GM20000 (cell line): ENCODE measurements at places on chromosomes 12 and 14.

- no peak for DNase-seq
Measured at GRCh38 chr12:80313209-80313608, 130.8 kb upstream of the PTPRQ start.

- DNase-seq = no peak
Measured at GRCh38 chr12:131671276-131671675, 39.6 kb upstream of the SFSWAP start.

- no peak for DNase-seq
Measured at GRCh38 chr12:115370650-115371049, 686.7 kb upstream of the TBX3 start.

DNA sequence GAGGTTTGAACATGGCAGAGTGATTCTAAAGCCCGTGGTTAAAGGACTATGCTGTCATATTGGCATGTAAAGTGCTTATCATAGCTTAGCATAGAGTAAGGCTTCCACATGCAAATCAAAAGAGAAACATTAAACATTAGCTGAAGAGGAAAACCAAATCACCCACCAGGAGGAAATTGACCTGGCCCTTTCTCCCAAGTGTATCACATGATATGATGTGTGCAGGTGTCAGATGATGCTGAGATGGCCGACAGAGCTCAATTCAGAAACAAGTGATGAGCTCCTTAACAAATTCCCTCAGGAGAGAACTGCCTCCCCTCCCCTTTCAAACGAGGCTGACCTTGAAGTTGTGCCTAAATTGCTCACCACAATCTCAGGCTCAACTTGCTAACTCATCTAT, 217.1 kb upstream of the BTG1 start:
- peak; percentile 33 for DNase-seq

DNA sequence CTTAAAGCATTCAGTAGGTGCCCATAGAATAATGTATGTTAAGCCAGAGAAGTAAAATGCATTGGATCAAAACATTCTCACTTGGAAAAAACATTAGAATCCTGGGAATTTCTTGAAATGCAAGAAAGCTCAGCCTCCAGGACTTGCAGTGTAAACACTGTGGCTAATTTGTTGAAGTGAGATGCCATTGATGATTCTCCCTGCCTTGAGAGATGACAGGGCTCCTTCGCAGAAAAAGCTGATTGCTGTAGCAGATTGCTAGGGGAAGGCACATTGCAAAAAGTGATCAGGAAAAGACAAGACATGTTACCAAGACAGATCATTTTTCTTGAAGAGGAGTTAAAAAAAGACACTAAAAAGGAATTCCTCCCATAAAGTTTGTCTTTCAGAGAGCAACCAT, 204.2 kb upstream of the HMGA2 start:
- DNase-seq = no peak

GRCh38 chr12:111271674-111272418, 97.0 kb downstream of the PHETA1 start:
- DNase-seq = no peak

- no peak for DNase-seq
Measured at GRCh38 chr12:100254876-100255275, 12.0 kb downstream of the DEPDC4 start.

DNA sequence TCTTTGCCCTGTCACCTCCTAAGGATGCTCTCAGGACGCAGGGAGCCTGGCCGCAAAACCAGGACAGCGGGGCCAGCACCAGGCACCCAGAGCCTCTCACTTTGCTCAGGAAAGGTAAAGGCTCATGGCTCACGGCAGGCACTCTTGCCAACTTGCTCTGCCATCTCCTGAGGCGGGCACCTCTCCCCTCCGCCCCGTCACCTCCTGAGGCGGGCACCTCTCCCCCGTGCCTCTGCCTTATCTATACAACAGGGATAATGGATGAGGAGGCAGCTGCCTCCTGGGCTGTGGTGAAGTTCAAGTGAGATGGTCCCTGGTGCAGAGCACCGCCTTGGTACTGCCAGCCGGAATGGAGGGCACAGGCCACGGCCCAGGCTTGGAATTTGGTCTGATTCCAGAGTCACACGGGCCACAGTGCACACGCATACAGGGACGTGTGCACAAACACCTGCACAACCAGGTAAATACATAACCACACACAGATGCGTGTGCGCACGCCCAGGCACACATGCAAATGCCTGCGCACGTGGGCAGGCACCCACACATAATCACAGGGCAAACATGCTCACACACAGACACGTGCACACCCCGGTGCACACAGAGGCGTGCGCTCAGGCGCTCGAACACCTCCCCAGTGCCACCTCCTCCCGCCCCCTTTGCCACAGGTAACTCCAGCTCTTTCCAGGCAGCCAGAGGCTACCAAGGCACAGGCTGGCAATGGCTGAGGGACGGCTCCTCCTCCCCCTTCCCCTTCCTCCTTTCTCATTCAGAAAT, 11.6 kb downstream of the DEGS2 start:
- DNase-seq = no peak

DNA sequence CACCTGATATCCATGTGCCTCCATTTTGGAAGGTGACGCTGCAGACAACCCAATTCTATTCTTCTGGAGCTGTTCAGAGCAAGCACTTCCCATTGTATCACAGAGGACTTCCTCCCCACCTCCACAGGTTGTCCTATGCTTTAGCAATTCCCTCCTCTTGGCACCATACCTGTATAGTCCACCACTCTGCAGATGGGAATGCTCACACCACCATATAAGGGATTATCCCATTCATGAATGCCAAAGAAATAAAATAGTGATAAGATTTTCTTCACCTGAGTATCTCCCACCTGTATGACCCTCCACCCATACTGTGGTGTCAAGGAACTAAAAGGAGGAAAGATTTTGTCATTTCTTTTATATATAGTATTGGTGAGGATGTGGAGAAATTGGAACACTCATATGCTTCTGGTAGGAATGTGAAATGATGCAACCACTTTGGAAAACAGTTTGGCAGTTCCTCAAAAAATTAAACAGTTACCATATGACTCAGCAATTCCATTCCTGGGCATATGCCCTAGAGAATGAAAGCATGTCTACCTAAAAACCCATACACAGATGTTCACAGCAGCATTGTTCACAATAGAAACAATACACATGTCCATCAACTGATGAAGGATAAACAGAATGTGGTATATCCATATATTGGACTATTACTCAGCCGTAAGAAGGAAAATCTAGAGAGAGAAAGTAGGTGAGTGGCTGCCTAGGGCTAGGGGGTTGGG, 75.2 kb downstream of the FIGNL2 start:
- DNase-seq = no peak

DNA sequence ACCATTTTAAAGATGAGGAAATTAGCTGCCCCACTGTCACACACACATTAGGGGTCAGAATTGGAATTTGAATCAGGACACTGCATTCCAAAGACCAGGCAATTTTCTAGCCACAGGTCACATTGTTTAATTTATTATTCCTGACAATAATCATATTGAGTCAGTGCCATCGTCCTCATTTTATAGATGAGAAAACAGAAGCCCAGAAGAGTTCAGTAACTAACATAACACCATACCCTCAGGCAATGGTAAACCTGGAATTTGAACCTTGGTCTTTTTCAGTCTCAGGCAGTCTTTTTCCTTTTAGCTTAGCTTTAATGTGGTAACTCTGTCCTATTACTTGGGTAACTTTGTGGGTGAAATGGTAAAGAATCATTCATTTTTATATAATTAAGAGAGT, 330.3 kb upstream of the SYT1 start:
- DNase-seq = no peak
